Brain pericyte (primary cell): ENCODE measurements at places on chromosomes 6 and 20.

DNA sequence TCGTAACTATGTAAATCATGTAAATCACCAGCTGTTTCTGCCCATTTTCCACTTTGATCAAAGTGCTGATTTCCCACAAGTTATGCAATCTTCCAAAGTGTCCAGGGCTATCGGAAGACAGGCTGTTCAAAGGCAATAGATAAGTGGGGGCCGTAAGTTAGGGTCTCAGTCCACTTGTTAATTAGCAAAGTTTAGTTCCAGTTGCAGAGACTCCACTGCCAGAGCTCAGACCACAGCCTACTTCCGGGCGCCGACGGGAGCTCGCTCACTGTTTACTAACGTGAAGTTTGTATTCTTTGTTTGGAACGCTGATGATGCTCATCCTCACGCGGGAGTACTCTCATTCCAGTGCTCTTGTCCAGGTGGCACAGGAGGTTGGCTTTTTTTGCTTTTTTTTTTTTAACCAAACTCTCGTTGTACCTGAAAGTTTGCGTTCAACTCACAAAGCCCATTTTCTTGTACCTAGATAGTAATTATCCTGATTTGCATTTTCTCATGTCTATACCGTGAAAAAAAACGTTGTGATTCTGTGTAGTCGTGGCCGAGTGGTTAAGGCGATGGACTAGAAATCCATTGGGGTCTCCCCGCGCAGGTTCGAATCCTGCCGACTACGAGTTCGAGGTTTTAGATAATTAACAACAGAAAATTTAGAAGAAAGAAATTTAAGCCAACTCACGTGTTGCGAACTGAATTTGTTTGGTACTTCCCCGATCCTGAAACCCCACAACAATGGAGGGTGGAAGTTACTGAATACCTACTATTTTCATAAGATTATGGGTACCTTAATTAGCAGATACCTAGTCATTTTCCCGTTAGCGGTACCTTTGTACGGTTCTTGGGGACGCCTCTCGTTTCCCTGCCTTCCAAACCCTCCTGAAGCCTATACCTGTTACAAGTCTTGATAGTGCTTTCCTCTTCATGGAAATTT lies 29.9 kb upstream of the ZNF184 start:
- peak; percentile 13 for DNase-seq

DNA sequence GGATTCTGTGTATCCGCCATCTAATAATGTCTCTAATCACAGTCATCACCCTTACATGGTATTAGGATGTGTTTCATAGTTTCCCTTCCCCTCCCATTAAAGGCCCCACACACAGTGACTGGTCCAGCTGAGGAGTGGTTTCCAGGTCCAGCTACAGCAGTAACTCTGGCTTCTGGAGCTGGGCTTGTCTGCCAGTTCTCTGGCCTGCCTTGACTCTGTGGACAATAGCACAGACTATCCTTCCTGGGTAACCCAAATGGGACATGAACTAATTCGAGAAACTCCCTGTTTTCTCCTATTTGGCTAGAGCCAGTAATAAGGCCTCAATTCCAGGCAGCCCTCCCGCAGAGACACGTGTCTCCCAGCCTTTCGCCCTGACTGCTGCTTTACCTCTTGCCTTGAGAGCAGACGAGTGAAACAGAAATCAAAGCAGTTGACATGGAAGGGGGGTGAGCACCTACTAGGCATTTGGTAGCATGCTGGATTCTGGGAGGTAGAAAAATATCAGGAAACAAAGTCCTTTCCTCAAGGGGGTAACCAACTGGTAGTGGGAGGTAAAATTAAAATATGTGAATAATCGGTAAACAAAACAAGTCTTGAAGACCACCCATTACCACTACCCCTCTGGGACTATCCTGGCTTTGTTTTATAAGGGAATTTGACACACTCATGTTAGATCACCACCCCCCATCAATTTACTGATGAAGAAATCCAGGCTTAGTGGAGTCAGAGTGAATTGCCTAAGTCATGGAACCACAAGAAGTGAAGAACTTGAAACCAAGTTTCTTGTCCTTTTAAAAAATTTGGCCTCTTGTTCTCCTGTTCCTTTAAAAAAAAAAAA lies 1.2 kb downstream of the TRAF3IP2 start:
- DNase-seq = no peak

DNA sequence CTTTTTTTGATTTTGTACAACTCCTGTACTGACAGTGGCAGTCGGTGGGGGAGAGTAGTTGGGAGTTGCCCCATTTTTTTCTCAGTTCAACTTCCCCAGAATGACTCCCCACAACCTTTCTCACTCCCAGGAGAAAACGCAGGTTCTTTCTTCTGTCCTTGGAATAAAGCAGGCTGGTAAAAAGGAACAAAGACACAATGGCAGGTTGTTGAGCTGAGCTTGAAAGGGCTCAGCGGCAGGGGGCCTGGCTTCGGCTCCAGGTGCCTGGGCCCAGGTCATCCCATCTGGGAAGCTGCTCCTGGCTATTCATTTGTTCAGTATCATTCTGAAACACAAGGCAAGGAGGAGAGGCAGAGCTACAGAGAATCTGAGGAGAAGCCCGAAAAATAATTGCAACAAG lies 46.2 kb downstream of the PROKR2 start:
- no peak for DNase-seq

- DNase-seq = no peak
These were observed 382.1 kb downstream of the HACE1 start for GRCh38 chr6:104477569-104477968.

DNA sequence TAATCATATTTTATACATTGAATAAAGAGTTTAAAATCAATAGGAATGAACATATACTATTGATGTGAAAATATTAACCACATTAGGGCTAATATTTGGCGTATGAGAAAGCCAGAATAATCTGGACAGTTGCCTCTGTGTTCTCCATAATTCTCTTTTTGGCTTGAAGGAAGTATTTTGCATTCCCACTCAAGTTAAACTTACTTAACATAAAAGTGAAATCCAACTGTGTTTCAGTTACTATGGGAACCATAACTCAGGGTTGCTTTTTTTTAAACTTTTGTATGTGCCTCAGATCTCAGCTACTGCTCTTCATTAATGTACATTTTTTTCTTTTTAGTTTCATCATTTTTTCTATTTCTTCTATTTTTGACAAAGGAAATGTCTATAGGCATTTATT lies 479.8 kb downstream of the NKAIN2 start:
- no peak for DNase-seq

DNA sequence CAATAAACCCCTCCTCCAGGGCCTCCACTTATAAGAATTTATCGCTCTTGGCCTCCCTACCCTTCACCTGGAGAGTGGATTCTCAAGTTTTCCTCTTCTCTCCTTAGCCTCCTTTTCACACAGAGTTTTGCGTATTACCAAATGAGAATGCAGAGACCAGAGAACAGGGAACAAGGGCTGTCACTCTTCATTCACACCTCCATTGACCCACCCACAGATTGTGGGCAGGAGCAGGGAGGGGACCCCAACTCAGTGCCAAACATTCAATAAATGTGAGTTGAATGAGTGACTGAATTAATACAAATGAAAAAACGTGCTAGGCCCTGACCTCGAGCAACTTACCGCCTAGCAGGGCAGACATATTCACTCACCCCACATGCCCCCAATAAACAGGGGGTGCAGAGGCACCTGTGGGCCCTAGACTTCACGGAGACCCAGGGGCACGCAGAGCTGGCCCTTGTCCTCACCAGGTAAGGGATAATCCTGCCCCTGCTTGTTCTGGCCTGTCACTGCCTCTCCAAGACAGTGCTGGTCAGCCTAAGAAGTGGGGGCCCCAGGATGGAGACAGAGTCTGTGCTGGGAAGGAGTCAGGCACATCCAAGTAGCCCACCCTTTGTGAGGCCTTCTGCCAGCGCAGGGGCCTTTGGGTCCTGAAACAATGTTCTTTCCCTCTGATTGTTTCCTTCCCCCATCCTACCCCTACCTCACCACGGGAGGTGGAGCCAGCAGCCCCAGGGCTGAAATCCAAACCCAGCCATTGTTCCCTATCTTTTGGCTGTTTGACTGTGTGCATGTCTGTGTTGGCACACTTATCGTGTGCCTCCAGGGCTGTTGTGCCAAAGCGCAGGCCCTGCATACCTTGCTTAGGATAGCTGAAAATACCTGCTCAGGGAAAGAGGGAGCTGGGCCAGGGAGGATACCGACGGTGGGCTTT lies 8.4 kb upstream of the TJAP1 start:
- no peak for DNase-seq

GRCh38 chr6:108323710-108324466 lies 29.0 kb downstream of the AFG1L start:
- no peak for DNase-seq

DNA sequence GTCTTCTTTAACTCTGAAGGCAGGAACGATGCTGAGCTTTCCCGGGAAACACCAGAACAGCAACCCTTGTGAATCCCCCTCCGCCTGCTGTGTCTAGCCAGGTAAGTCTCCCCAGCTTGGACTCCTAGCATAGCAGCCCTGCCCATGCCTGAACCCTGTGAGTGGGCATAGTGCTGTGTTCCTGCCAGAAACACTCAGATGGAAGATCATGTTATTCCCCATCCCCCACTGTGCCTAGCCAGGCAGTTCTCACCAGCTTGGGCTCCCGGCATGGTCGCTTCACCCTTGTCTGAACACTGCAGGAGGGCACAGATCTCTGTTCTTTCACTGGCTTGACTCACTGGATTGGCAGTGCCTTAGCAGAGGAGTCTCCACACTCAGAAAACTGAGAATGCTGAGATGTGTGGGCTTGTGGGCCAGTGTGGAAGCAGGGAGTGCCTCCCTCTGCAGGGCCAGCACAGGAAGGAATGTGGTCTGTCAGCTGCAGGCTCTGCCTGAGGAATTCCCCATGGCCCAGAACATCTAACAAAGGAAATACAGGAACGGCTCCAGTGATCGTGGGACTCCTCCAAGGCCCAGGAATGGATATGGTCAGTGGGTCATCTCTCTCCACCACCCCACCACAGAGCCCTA lies 440.1 kb upstream of the ADGRB3 start:
- DNase-seq = no peak

- DNase-seq = no peak
These were observed 170.0 kb downstream of the FOXA2 start for GRCh38 chr20:22414305-22414742.

- DNase-seq = no peak
These were observed 42.5 kb downstream of the ATP9A start for GRCh38 chr20:51725584-51726176.

DNA sequence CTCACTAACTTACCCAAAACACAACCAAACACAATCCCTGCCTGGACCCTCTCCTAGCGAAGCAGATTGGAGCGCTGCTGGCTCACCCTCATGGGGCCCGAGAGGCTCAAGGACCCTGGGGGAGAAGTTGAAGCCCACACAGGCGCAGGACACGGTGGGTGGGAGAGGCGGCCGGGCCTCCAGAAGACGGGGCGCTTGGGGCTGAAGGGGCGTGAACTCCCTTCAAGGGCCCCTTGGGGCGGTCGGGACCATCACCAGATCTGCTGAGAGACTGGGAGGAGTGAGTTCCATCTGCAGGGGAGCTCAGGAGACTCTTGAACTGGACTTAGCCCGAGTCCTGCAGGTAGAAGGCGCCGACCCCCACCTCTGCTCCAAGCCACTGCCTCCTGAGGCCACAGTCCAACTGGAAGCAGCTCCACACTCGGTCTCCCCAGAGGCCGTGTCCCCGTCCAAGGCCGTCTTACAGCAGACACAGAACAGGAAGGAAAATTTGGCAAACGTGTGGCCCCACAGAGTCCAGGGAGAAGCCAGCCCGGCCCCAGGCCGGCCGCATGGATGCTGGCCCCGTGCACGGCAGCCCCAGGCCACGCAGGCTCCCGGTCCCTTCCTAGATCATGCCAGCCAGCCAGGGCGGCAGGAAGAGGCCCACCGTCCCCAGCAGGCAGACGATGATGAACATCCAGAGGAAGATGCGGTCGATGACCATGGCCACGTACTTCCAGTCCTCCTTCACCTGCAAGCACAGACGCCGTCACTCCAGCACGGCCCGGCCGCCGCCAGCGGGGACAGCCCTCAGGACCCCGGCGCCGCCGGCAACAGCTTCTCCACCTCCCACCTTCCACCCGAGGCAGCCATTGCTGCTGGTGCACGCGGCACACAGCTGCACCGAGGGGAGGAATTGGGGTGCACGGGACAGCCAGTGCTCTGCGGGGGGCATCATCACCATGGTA lies 14.7 kb downstream of the CHRNA4 start:
- DNase-seq = no peak

DNA sequence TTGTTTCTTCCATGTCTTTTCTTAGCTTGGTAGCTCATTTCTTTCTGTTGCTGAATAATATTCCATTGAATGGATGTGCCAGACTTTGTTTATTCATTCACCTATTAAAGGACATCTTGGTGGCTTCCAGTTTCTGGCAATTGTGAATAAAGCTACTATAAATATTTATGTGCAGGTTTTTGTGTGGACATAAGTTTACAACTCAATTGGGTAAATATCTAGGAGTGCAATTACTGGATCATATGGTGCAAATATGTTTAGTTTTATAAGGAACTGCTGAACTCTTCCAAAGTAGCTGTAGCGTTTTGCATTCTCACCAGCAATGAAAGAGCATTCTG lies 16.8 kb upstream of the SDCBP2 start:
- DNase-seq = no peak

DNA sequence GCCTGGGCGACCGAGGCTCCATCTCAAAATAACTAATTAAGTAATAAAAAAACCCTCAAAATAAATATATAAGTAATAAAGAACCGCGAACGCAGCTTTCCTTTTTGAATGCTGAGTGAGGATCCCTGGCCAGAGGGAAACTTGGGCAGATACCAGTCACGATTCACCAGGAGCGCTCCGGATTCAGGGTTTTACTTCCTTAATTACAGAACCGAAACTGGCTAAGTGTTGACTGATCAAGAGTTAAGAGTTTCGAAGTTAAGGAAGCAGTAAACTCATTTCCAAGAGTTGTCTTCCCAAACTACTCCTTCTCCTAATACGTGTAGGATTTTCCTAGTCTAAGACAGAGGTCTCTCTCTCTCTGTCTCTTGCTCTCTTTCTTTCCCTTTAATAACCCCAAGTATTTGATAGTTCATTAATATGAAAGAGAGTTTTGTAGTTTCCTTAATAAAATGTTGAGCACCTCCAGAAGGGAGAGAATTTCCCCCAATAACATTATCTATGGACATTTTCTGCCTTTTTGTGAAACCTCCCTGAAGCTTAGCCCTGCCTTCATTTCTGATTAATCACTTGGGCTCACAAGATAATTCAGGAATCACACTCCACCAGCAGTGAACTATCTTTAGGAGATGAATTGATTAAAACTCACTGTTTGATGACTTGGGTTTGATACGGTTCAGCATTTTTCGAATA lies 61.4 kb upstream of the ZNF217 start:
- DNase-seq = no peak

GRCh38 chr6:24931296-24931695 lies 4.5 kb downstream of the RIPOR2 start:
- no peak for DNase-seq
